ENCODE measurements at places on chromosomes 12 and 14.
A peak's percentile ranks its signal among the peaks of the same experiment; 100 is the strongest.

DNA sequence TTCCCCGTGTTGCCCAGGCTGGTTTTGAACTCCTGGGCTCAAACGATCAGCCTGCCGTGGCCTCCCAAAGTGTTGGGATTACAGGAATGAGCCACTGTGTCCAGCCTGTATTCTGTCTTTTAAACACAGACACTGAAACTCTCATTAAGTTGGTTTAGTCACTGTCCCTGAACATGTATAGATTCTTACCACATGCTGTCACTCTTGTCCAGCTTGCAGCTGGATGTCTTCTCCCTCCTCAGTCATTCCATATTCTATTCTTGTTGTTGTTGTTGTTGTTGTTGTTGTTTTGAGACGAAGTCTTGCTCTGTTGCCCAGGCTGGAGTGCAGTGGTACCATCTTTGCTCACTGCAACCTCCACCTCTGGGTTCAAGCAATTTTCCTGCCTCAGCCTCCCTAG, 12.3 kb upstream of the ATP5MC2 start:
- DNase-seq, result no peak

DNA sequence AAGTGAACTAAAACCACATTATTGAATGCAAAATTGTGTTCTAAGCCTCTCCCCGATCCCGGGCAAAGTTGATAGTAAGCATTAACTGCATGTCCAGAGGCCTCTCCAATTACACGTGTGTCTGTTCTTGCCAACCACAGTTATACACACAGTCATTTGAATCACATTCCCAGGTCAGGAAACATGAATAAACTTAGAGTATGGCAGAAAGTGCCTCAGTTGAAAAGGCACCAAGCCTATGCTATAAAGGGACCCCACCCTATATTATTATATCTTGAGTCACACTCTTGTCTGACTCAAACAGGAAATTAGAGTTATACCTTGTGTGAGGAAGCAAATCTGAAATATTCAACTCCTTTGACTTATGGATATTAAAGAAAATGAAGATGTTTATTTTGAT, 128.3 kb upstream of the STXBP6 start:
- no peak for DNase-seq

DNA sequence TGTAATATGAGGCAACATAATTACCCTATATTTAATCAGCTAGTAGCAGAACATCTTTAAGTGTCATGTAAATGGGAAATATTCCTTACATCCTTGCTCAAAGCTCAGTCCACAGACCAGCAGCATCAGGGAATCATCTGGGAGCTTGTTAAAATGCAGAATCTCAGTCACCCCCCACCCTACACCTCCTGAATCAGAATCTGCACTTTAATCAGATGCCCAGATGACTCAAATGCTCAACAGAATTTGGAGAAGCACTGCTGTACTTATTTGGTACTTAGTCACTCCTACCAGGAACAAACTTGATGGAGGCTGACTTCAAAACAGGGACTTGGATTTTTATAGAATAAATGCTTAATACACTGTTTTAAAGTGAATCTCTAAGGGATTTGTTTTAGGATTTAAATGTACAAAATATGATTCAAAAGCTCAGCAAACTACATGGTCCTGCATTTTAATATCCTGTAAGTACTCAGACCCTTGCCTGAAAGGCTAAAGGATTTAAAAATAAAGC, 96.5 kb downstream of the ARMH4 start:
- DNase-seq, result no peak

GRCh38 chr14:54052696-54053385, 96.2 kb upstream of the BMP4 start:
- no peak for DNase-seq

DNA sequence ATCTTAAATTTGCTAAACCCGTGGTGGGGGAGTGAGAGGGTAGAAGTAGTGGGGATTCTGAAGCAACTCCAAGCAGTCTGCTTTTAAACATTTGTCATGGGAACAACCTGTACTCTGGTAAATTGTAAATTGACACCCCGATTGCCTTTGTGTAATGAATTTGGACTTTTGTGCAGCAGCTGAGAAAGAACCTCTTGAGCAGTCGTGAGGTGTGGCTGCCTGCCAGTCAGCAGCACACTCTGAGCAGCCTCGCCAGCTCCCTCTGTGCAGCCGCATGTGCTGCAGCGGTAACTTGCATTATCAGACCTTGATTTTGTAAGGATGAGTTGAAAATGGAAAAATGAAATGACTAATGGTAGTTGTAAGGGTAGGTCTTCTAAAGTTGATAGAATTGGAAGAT, 74.3 kb downstream of the SUSD6 start:
- no peak for DNase-seq

DNA sequence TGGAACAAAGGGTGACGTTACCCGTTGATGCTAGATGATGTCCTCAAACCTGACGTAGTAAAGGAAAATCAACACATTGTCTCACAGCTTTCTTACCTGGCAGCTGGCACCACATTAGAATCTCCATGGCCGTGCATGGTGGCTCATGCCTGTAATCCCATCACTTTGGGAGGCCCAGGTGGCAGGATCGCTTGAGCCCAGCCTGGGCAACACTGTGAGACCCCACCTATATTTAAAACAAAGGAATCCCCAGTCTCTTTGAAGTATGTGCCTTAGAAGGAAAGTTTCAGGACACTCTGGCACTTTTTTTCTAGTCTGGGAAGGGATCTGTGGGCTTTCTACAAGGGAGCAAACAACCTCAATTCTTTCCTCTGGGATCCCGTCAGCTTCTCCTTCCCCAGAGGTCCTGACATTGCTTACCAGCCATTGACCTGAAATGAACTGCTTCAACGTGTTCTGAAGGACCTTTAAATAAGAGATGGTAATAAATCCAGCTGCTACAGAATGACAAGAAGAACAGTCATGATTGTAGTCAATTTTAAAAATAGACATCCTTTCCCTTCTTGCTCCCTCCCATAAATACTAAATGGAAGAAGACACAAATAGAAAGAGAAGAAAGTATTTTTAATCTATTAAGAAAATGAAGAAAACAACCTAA, 33.7 kb upstream of the TTC7B start:
- no peak for DNase-seq

- DNase-seq, result no peak
These were observed 172.4 kb upstream of the NTF3 start for GRCh38 chr12:5259523-5259922.

- DNase-seq, result peak; percentile 39
These were observed 935 bp upstream of the ADSS1 start for GRCh38 chr14:104722938-104723650.

DNA sequence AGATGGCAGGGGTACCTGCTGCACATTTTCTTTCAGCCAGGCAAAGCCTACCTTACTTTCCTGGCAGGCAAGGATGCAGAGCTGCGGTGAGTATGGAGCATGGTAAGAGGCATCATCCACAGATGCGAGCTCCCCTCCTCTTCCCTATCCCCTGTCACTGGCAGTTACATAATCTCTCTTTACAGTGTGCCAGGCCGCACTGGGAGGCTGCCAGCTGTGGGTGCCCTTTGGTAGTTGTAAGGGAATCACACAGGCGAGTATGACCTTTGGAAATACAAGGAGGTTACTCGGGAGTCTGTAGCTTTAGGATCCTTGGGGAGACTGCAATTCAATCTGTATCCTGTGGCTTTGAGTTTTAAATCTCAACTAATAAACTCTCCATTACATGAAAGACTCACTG, 132.5 kb downstream of the KTN1 start:
- DNase-seq, result no peak

GRCh38 chr12:53791735-53792326, 40.1 kb upstream of the CISTR start:
- DNase-seq, result peak; percentile 62
